Fibroblast of villous mesenchyme (primary cell): ENCODE measurements at places on chromosomes 2 and 18. TPM values are rescaled to one million over a fixed set of nuclear protein-coding genes. Genes with fewer than 3 reads are reported as not detected.
A peak's percentile ranks its signal among the peaks of the same experiment; 100 is the strongest.

DNA sequence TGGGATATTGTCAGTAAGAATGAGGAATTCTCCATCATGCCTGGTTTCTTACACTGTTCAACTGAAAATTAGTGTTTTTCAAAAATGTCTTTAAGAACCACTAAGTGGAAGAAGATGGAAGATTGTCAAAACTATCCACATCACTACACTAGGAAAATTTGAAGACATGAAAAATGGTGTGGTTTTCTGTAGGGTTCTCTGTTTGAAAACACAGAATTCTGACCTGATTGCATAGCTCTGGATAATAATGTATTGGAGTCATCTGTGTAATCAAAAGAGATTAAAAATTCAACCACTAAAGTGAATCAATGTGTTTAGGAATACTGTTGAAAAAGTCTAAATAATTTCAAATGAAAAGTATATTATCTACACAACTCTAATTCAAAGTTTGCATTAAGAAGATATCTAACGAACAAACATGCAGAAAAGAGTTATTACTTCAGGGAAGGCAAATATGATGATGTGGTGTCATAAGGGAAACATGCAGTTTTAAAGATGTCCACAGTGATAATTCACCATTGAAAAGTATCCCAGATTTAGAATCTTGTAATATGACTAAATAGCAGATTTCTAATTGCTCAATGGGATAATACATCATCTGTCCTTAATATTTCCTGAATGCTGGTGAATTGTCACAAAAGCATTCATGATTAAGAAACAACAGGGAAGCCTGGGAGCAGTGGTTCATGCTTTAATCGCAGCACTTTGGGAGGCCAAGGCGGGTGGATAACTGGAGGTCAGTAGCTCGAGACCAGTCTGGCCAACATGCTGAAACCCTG is 116.9 kb downstream of the ERBB4 start:
- peak; percentile 9 for DNase-seq

- no peak for DNase-seq
Measured at GRCh38 chr2:49770919-49771318, 616.6 kb upstream of the FSHR start.

DNA sequence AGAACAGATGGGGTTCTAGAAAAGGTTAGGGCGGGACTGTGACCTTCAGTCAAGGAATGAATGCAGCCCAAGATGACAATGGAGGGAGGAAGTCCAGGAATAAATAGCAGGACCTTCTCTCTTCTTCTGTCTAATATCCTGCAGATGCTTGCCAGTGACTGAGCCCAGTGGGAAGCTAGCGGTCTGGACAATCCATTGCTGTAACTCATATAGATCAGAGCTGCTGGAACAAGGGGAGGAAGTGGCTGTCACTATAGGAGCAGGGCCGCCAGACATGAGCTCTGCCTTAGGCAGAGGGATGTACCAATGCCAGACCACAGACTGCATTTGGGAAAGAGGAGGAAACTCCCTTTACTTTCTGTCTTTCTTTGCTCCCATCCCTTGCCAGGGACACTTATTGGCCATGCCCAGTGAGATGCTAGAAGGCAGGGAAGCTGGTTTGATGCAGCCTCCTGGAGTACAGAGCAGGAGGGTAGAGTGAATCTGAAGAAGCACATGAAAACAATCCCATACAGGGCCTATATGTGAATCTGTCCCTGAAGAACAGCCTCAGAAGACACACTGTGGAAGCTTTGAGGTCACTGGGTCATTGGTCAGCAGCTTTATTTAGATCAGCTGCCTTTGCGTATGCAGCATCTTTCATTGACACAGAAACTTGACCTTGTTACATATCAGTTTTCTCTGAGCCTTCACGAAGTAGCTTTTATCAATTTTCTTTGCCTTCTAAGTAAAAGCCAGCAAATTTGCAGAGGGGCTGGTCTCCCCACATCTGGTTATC is 65.4 kb downstream of the CCDC85A start:
- DNase-seq, result no peak

GRCh38 chr2:18073601-18074000 is 195.1 kb downstream of the KCNS3 start:
- DNase-seq, result no peak

The CCDC93 gene
- 21.9 and 28.1 TPM in 2 replicates for total RNA-seq

DNA sequence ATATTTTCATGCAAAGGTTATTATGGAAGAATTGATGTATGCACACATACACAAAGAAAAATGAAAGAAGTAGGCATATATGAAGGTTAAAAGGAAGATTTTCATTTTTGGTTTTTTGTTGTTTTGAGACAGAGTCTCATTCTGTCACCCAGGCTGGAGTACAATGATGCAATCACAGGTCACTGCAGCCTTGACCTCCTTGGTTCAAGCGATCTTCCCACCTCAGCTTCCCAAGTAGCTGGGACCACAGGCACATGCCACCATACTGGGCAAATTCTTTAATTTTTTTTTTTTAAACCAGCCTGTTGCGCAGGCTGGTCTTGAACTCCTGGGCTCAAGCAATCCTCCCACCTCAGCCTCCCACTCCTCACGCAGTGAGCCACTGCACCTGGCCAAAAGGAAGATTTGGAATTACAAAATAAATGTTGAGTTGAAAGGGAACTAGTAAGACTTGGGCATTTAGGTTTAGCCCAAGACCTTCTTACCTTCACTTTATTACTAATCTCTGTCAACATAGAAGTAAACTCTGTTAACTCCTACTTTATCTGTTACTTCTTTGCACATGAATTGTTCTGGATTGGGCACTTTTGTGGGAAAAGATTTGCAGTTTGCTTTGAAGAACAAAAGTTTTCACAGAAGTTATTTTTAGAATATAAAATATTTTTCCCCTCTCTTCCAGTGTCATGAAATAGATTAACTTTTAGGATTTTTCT is 31.7 kb upstream of the NBEAL1 start:
- DNase-seq, result no peak

- peak; percentile 16 for DNase-seq
Measured at GRCh38 chr2:216633616-216634369, 573 bp downstream of the IGFBP2 start.

GRCh38 chr2:219125225-219125885 is 35.3 kb downstream of the NHEJ1 start:
- DNase-seq, result peak; percentile 97

- no peak for DNase-seq
Measured at GRCh38 chr2:36918307-36918706, 48.0 kb downstream of the STRN start.

DNA sequence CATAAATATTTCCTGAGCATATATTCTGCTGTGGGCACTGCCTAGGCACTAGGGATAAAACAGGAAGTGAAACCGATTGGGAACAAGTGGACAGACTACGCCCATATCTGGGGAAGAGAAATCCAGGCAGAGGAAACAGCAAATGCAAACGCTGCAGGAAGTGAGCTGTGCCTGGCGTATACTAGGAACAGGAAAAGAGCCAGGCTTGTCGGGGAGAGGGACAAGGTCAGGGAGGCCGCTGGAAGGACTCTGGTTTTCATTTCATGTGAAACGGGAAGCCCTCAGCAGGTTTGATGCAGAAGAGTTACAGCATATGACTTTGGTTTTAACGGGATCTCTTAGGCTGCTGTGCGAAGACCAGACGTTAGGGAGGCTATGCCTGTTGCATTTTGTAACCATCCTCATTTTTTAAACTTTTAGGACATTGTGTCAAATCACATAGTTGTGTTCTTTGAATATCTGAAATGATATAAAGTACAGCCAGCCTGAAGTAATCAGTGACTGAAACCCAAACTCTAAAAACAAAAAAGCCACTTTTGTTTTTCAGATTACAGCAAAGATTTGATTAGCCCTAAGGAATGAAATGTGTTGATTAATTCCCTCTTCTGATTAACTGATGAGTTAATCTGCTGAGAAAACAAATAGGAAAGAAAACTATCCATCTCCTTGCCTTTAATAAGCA is 110.2 kb upstream of the PIEZO2 start:
- peak; percentile 1 for DNase-seq

DNA sequence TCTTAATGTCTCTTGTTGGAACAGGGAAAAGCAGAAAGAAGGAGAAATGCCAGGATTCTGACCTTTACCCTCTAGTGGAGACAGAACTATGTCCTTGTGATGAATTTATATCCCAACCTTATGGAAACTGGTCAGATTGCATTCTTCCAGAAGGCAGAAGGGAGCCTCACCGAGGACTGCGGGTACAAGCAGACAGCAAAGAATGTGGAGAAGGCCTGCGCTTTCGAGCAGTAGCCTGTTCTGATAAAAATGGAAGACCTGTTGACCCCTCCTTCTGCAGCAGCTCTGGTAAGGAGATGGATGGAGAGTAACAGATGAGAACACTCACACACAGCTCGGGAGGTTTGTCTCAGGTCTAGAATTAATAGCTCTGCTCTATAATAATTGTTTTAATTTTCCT is 552.7 kb upstream of the HNMT start:
- no peak for DNase-seq

The TMEM169 gene
- 0.32 and 0.43 TPM in 2 replicates for total RNA-seq

DNA sequence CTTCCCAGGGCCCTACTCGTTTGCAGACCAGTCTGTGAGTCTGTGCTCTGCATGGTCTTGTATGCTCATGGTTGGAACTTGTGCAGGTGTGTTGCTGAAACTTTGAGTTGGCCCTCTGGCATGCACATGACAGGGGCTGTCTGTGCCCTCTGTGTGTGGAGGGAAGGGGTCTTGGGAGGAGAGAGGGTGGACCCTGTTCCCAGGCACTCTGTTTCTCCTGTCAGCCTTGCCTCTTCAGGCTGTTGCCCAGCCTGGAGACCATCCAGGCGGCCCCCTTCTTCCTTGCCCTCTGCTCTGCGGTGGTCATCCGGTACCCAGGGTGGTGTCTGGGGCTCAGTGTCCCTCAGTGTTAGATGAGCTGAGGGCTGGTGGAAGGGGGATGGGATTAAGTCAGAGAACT is 39.5 kb downstream of the TET3 start:
- no peak for DNase-seq

- peak; percentile 30 for DNase-seq
Measured at GRCh38 chr18:55228191-55228590, 268.9 kb upstream of the CCDC68 start.

The CGREF1 gene
- total RNA-seq, result under 0.01 TPM in 2 replicates

DNA sequence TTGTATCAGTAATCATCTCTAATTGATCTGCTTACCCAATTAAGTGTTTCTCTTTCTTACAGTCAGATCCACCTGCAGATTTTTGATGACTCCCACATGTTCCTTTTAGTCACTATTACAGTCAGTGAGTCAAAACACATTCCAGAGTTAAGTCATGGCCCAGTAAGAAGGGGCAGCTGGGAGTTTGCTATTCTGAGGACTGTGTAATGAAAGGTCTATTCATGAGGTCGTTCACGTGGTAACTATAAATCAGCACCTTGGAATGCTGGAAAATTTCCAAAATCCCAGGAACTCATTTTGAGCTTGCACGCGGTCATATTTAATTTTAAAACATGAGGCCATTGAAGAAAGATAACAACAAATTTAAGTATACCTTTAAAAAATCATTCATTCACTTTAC is 252.5 kb downstream of the XIRP2 start:
- peak; percentile 87 for DNase-seq

DNA sequence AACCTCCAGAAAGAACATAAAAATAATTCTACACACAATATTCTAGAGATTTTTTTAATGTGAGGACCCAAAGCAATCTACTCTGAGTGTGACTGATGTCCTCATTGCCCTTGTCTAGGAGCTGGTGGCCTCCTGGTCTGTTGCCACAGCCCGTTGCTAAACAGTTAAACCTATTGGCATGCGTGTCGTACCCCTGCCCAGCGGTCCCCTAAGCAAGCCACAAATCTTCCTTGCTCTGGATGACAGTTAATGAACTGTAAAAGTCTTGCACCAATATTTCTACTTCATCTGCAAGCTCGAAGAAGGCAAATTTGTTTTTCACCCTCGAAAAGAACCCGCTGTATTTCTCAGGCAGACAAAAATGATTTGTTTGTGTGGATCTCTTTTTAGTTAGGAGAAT is 489.1 kb upstream of the MEX3C start:
- DNase-seq, result no peak

GRCh38 chr2:148876202-148876594 is 1.2 kb downstream of the KIF5C start:
- DNase-seq, result no peak

GRCh38 chr18:66647671-66648070 is 43.8 kb upstream of the CDH19 start:
- DNase-seq, result no peak

DNA sequence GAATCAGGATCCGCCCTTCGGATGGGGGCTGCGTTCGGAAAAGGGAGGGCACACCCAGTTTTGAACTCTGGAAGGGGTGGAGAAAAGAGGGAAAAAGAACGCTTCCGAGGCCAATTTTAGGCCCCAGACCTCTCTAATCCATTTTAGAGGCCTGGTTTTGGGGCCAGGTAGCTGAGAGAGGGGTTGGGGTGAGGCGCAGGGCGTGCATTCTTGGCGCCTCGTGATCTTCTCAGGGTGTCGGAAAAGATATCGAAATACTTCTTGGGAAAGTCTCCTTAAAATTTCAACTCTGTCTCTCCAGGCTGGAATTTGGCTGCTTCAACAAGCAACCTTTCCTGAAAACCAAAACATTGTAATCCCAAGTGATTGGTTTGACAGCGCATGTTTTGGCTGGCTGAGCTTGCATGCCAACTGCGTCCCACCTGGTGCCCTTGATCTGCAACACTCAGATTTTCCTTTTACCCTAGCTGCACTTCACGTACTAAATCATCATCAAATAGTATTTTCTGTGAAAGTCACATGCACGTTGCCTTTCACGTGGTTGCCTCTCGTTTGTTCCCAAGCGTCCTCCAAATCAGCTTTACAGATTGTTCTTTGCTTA is 864 bp upstream of the XPO1 start:
- DNase-seq, result no peak

The POLE4 gene
- 20.7 and 23.5 TPM in 2 replicates for total RNA-seq

- no peak for DNase-seq
Measured at GRCh38 chr2:16459606-16460005, 206.0 kb downstream of the CYRIA start.

The SERPINB3 gene
- not detected in 2 replicates for total RNA-seq

DNA sequence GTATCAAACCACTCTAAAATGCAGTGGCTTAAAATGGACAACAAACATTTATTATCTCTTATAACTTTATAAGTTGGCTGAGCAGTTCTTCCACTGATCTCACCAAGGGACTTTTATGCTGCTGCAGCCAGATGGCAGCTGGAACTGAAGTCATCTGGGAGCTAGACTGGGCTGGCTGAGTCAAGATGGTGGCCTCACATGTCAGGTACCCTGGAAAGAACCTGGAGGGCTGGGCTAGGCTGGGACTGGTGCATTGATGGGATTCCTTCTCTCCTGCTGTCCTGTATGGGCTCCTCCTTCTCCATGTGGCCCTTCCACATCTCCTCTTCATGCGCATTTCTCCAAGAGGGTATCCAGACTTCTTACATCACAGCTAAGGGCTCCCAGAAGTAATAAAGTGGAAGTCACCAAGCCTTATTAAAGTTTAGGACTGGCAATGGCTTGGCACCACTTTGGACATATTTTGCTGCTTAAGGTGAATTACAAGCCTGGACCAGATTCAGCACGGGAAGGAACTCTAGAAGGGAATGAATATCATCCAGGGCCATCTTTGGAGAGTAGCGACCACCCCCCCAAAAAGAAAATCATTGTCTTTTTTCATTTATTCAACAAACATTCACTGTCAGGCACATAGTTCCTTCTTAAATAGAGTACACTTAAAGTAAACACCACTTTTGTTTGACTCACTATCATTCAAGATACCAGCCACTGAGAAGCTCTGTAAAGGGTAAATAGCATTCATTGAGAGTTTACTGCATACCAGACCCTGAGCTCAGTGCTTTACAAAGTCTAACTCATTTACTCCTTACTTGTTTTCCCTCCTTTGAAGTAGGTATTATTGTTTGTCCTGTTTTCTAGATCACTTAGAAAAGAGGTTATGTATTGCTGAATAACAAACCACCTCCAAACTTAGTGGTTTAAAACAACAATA is 138.0 kb downstream of the ZFP36L2 start:
- DNase-seq, result peak; percentile 67

- DNase-seq, result no peak
Measured at GRCh38 chr2:2839393-2839781, 508.3 kb upstream of the MYT1L start.
